Right lobe of liver (tissue), 6 donors: ENCODE measurements at places on chromosomes 11 and 22.
A peak's percentile ranks its signal among the peaks of the same experiment; 100 is the strongest.

DNA sequence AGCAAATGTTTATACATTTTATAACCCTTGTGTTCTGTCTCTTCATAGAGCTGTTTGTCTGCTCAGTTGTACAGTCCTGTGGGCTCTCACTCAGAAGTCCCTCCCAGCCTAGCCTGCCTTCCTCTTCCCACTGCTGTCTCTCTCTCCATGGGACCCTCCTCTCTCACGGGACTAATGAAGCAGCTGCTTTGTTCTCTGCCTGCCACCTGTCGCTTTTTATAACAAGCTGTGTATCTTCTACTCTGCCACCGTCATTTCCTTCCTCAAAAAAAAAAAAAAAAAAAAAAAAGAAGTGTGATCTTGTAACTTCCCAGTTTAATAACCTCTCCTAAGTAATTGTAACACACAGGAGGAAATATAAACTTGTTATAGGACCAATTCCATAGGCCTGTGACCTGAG lies 92.2 kb upstream of the ALKBH3 start:
- no peak overlapping the region for H3K4me3 ChIP-seq
- no peak for DNase-seq
- no peaks in the 10 kb centered on the region for H3K4me1 ChIP-seq
- H3K36me3 ChIP-seq, result no peaks in the 10 kb centered on the region
- H3K27me3 ChIP-seq, result no peaks in the 10 kb centered on the region

GRCh38 chr22:23163665-23164064 lies 16.6 kb upstream of the BCR start:
- no peaks in the 10 kb centered on the region for H3K27me3 ChIP-seq
- no peaks in the 10 kb centered on the region for H3K36me3 ChIP-seq
- no peaks in the 10 kb centered on the region for H3K4me1 ChIP-seq
- no peak overlapping the region for H3K27ac ChIP-seq

DNA sequence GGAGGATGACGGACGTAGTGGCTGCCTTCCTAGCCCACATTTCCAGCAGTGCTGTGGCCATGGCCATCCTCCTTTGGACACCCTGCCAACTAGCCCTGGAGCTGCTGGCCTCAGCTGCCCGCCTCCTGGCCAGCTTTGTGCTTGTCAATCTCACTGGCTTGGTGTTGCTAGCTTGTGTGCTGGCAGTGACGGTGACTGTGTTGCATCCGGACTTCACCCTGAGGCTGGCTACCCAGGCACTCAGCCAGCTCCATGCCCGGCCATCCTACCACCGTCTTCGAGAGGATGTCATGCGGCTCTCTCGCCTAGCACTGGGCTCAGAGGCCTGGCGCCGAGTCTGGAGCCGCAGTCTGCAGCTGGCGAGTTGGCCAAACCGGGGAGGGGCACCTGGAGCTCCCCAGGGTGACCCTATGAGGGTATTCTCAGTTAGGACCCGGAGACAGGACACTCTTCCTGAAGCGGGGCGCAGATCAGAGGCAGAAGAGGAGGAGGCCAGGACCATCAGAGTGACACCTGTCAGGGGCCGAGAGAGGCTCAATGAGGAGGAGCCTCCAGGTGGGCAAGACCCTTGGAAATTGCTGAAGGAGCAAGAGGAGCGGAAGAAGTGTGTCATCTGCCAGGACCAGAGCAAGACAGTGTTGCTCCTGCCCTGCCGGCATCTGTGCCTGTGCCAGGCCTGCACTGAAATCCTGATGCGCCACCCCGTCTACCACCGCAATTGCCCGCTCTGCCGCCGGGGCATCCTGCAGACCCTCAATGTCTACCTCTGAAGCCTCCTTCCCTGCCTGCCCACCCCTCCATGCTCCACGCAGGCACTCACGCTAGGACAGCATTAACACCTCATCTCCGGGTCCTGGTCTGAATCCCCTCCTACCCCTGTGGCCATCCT lies 1.6 kb downstream of the RNF26 start:
- H3K36me3 ChIP-seq, result no peaks in the 10 kb centered on the region
- peak; percentile 88 for DNase-seq
- peaks cover 28% of the 10 kb centered on the region for H3K4me1 ChIP-seq
- H3K4me3 ChIP-seq, result peak overlapping the region; percentile 65

DNA sequence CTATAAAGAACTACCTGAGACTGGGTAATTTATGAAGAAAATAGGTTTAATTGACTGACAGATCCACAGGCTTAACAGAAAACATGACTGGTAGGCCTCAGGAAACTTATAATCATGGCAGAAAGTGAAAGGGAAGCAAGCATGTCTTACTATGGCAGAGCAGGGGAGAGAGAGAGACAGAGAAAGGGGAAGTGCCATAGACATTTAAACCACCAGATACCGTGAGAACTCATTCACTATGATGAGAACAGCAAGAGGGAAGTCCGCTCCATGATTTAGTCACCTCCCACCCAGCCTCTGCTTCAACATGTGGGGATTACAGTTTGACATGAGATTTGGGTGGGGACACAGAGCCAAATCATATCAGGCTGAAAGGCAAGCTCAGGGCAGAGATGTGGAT lies 327.1 kb upstream of the DDI1 start:
- H3K4me3 ChIP-seq, result no peak overlapping the region
- H3K27me3 ChIP-seq, result no peaks in the 10 kb centered on the region
- no peak overlapping the region for H3K27ac ChIP-seq
- no peak for DNase-seq
- H3K36me3 ChIP-seq, result no peaks in the 10 kb centered on the region
